ENCODE measurements at places on chromosomes 16 and 17.

GRCh38 chr16:11743308-11744074 lies 834 bp upstream of the TXNDC11 start:
- no peak for DNase-seq

DNA sequence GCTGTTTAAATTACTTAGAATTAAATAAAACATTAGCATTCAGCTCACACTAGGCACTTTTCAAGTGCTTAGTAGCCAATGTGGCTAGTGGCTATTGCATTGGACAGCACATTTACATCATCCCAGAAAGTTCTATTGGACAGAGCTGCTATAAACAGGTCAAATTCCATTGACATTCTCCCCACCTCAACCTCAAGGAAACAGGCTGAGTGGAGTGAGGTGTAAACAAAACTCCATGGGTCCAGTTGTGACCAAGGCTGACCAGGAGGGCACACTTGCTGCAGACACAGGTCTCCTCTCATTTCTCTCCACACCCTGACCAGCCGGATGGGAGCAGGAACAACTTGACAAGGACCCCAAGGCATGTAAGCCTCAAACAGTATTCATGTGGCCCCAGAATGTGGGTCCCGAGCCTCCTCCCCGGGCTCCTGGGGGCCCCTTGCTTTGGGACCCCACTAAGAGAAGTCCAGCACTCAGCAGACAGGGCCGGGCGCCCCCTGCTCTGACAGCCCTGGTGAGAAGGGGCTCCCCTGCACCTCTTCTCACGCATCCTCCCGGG lies 488 bp downstream of the C17orf113 start:
- DNase-seq = no peak

GRCh38 chr17:78391843-78392242 lies 13.4 kb downstream of the PGS1 start:
- DNase-seq = no peak

- DNase-seq = no peak
Observed at GRCh38 chr17:64788286-64789060, 126.4 kb upstream of the SMURF2 start.

- no peak for DNase-seq
Observed at GRCh38 chr17:29078183-29079045, 35.5 kb downstream of the PIPOX start.

GRCh38 chr17:80782536-80783427 lies 208.9 kb upstream of the CHMP6 start:
- DNase-seq = no peak

- no peak for DNase-seq
Observed at GRCh38 chr17:20774472-20775135, 195.1 kb downstream of the CDRT15L2 start.

DNA sequence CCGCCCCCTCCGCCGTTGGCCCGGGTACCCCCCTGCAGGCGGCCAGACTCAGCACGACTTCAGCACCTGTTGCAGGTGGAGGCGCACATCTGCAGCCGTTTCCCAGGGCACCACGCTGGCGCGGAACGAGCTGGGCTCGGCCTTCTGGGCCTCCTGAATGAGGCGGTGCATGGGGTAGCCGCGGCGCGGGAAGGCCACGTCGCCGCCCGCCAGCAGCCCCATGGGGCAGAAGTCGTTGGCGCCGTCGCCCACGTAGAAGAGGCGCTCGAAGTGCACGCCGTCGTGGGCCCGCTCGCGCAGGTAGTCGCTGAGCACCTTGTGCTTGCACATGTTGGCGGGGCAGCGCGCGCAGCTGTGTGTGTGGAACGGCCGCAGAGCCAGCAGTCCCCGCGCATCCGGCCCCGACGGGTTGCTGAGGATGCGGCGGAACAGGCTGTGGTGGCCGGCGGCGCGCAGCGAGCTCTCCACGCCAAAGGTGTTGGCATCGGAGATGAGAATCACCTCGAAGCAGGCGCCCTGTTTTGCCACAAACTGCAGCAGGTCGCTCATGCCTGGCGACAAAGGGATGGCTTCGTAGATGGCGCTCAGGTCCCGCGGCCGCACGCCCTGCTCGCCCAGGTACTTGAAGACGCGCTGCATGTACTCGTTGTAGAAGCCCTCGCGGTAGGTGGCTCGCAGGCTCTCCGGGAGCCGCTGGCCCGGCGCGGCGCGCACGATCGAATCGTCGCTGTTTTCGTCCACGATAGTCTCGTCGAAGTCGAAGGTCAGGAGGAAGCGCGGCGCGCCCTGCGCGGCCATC lies 6.2 kb downstream of the PHOSPHO1 start:
- DNase-seq = peak; percentile 69

GRCh38 chr17:79395066-79395465 lies 215.8 kb downstream of the RBFOX3 start:
- no peak for DNase-seq

- DNase-seq = no peak
Observed at GRCh38 chr16:82157534-82157812, 12.6 kb downstream of the MPHOSPH6 start.

DNA sequence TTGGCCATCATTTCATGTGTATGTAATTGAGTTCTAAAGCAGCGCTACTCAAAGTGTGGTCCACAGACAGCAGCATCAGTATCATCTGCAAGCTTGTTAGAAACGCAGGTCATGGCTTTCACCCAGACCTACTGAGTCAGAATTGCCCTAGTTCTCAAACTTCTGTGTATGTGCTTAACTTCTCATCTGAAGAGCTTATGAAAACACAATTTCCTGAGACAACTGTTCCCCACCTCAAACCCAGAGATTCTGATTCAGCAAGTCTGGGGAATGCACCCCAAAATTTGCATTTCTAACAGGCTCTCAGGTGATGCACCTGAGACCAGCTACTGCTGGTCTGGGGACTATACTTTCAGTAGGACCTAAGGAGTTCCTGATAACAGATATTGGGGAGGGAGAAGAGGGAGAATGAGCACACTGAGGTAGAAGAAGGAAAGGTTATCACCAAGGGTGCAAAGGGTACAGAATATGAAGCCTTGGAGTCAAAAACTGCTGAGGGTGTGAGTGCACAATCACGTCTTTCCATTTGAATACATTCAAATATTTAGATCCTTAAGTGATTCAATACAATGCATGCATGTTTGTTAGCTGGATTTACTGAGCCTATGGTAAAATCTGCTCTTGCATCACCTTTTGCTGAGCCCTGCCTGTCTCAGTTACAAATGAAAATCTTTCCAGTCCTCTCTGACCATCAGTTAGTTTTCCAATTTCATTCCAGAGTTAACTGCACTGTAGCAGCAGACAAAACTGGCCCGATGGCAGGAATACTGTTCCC lies 29.2 kb upstream of the SKAP1 start:
- no peak for DNase-seq

GRCh38 chr16:58267524-58268243 lies 27.1 kb downstream of the PRSS54 start:
- no peak for DNase-seq

GRCh38 chr17:49528966-49529365 lies 33.9 kb downstream of the NGFR start:
- DNase-seq = peak; percentile 32

GRCh38 chr17:33667671-33668070 lies 374.6 kb upstream of the ASIC2 start:
- no peak for DNase-seq

- DNase-seq = no peak
Observed at GRCh38 chr16:3637371-3637923, 17.0 kb upstream of the DNASE1 start.

DNA sequence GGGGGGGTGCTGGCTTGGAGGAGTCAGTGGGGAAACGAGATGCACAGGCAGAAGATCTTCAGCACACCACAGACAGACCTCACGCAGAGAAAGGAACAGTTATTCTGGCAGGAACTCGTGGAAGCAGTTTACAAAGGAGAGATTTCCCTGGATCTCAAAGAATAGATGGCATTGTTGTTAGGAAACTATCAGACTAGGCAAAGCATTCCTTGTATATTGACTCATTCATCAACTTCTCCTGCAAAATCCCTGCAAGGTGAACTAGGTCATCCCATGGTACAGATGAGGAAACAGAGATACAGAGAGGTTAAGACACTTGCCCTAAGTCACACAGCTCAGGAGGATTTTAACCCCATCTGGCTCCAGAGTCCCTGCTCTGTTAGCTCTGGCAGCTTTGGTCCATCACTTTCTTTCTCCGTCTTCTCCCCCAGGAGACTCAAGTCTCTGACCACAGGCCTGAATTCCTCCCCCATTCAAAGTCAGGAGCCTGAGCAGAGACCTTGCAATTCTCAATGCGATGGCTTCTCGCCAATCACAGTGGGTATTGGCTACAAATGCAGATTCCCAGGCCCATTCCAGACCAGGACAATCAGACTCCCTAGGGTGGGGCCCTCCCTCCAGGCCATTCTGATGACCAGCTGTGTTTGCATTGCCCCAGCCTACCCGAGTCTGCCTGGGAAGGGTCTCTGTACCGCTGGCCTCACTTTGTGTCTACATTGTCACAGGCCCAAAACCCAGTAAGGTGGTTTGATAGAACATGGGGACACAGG lies 56.4 kb downstream of the LITAF start:
- no peak for DNase-seq

DNA sequence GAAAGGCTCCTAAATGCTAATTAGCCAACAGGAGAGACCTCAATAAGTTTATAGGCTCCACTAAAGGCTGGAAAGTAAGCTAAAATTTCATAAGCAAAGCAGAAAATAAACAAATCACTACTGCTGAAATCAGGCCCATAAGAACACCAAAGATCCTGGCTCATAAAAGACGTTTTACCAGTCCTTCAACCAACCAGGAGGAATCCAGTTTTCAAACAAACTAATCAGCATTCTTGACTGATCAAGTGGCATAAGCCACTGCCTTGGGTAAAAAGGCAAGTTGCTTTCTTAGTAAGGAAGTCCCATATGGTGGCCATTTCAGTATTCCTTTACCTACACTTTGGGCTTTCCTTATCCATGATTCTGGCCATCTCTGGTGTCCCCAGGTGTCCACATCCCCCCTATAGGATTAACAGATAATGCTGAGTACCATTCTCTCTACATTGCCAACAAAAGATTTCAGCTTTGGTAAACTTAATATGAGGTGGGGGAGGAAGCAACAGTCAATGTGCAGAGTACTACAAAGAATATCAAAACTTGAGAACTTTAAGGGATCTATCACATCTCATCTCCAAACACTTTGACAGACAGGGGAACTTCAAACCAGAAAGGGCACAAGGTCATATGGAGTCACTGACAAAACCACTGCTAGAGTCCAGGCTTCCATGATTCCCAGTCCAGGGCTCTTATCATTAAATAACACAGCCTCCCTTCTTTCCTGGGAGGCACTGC lies 1.3 kb downstream of the TOM1L2 start:
- no peak for DNase-seq

DNA sequence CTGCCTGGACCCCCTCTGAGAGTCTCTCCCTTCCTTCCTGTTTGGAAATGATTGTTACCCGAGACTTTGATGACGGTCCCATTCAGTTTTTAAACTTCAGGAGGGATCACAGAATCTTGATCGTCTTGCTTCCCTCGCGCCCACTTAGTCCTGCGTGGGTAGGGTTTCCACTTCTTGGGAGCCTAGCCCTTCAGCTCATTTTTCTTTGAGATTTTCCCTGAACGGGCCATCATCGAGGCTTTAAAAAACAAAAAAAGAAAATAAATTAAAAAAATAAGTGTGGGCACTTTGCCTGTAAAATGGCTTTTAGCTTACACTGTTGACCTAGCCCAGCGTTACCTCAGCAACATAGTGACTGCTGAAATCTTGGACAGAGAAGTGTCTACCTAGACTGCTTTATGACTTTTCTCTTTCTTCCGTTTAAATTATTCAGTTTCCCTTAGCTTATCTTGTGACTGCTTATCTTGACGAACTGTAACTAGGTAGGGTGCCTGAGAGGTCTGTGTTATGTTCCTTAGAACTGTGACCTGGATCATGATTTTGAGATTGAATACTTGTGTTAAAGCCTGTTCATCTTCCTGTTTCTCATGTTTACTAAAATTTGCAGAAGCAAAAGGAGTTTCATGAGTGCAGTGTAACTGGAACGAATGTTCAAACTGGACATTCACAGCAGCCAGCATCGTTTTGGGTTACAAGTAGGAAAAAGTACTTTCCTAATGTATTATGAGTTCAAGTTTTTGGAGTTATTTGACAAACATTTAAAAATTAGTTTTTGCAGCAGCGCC lies 874 bp downstream of the WWP2 start:
- DNase-seq = no peak

GRCh38 chr17:63547083-63547523 lies 3.2 kb upstream of the DCAF7 start:
- no peak for DNase-seq

- no peak for DNase-seq
Observed at GRCh38 chr17:41491476-41491875, 1.8 kb upstream of the KRT36 start.

- DNase-seq = peak; percentile 90
Observed at GRCh38 chr16:2838928-2839327, 8.8 kb downstream of the ZG16B start.

DNA sequence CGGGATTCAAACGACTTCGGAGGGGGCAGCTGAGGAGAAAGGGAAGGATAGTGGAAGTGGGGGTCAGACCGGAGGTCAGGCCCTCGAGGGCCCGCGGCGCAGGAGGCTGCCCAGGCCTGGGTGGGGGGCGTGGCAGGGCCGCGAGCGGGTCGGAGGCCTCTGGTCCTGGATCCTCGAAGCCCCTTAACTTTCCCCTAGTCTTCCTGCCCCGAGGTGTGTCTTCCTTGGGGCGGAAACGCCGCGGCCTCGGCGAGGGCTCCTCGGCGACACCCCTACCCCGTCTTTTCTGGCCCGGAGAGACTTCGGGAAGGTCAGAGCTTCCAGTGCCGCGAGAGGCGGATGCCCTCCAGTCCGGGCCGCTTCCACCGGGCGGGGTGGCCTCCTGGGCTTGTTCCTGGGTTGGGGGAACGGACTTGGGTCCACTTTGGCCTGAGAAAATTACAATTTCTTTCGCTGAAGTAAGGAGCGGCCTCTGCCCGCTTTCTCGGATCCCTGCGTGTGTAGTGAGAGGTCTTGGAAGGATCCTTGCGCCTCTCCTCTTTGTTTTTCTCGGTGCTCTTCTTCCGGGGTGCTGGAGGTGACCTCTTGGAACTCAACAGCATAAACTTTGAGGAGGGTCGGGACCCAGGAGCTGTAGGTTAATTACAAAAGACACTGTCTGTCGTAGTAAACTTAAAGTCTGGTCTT lies 491 bp downstream of the IST1 start:
- DNase-seq = no peak

GRCh38 chr17:52938623-52939230 lies 780.2 kb upstream of the CA10 start:
- no peak for DNase-seq

- no peak for DNase-seq
Observed at GRCh38 chr17:42562388-42563142, 617 bp downstream of the COASY start.

DNA sequence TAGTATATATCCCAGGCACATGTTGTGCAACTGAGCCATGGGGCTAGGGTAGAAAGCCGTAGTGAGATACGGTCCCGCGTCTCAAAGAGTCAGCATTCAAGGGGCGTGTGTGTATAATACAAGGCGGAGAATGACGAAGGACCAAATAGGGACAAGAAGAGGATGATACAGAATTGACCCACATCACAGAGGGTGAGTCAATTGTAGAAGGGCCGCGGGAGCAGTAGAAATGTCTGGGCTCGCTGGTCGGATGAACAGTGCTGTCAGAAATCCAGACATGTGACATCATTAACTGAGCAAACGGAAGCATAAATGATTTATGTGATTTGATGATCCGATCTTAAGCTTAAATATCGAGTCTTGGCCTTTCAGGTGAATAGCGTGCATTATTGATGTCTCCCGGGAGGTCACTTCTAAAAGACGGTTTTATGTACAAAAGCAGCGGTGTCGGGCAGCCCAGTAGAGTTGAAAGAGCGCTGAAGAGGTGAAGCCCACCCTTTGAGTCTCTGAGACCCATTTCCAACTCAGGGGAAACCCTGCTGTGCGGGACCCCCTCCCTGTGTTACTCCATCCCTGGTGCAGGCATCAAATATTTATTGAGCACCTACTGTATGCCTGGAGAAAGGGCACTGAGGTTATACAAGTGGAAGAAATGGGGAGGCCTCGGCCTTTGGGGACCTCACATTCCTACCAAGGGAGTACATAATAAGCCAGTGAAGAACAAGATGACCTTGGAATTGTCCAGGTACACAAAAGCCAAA lies 45.1 kb downstream of the ATP2C2 start:
- no peak for DNase-seq

All from D341Med (cell line).